Activated CD4-positive, alpha-beta T cell treated with anti-CD3 and anti-CD28 coated beads, Interleukin-2, Interleukin-6, amounts not matched to agents 100 ng/mL and 50 ng/mL, durations not matched to agents 16 hours and 8 hours (primary cell): ENCODE measurements at places on chromosomes 2 and 18.

- no peak for DNase-seq
Measured at GRCh38 chr2:62511636-62512035, 5.6 kb upstream of the TMEM17 start.

DNA sequence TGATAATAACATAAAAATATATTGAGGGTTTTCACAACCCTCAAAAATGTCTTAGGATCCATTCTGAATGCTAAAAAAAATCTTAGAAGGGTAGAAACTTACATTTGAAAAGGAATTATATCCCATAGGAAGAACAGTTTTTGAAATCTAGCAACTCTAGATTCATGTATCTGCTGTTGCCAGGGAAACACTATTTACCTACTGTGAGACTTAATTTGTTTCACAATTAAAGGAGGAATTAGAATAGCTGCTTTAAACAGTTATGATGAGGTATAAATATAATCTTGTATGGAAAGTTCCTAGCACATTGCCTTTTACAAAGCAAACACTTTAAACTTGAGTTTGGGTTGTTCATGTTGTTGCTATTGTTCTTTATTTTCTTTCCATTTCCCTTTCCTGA lies 988.2 kb downstream of the SUCLG1 start:
- DNase-seq = no peak

DNA sequence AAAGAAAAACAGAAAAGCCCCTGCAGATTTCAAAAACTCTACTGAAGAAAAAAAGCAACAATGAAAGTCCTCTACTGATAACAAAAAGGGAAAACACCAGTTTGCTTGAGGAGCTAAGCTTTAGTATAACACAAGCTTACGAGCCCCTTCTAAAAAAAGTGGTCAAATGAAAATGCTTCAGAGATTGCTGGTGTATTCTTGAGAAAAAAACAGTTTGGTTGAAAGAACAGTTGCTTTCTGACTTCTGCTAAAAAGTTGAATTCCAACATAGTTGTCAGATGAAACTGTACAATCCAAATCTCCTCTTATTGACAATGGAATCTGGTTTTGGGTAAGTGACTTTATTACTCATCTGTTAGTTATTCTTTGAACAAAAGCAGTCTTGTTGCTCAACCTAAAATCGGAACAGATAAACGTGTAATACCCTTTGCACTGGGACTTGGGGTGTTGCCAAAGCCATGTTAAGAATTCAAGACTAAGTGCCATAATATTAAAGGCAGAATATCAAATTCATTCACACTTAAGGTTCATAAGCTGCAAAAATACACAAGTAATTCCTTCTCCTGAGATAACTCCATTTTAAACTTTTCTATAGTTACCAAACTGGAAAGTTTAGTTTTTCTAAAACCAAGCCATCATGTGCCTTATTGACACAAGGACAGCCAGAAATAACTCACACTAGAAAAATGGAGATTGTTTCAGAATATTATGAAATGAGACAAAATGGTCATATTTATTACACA lies 45.3 kb upstream of the SPAG16 start:
- DNase-seq = no peak

GRCh38 chr2:134917888-134918525 lies 615 bp upstream of the CCNT2 start:
- no peak for DNase-seq

- DNase-seq = no peak
Measured at GRCh38 chr2:240997141-240997855, 1.1 kb upstream of the SNED1 start.

DNA sequence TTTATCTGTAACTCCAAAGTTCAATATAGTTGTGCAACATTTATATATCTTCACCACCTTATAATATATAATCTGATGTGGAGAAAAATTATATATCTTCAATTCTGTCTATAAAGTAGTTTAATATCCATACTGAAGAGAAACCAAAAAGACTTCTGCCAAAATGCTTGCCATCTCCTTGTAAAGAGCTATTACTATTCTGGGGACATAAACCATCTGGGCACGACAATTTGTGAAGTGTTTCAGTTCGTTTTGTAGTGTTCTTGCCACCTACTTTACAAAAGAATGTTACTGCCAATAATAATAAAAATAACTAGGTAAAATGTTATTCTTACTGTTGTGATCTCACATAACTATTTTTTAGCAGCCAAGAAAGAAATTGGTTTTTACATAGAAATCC lies 45.1 kb downstream of the SCN1A start:
- DNase-seq = no peak
